ENCODE measurements at places on chromosomes 6 and 20. TPM values are rescaled to one million over a fixed set of nuclear protein-coding genes. Genes with fewer than 3 reads are reported as not detected.

GRCh38 chr6:100763617-100764241 lies 117.4 kb downstream of the ASCC3 start:
- no peak for DNase-seq

DNA sequence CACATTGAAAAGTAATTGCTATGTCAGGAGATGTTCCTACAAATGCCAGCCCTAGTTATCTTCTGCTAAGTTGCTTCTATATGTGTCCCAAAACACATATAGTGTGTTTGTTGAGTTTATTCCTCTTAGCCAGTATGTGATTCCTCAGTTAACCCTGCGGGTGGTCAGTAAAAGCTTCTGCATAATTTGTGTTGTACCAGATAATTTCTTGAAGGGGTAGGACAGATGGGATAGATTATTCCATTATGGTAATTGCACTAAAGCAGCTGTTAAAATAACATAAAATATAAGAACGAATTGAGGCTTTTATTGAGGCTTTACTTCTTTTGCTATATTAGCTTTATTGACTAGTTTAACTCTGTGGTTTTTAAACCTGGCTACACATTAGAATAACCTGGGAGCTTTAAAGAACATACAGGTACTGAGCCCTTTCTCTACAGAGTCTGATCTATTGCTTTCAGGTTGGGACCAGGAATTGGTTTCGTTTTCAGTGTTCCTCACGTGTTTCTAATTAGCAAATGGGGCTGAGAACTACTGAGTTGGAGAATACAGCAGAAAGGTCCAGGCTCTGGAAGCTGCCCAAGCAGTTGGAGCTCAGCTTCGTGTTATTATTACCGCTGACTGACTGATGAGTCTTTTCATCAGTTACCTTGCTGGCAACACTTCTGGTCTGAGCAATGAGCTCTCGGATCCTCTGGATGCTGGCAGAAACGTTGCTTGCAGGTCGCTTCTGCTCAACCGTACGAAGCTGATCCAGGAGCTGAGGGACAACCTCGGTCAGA lies 56.9 kb downstream of the FAM229B start:
- DNase-seq: peak; percentile 19

GRCh38 chr6:6738922-6739716 lies 150.6 kb downstream of the LY86 start:
- no peak for DNase-seq

DNA sequence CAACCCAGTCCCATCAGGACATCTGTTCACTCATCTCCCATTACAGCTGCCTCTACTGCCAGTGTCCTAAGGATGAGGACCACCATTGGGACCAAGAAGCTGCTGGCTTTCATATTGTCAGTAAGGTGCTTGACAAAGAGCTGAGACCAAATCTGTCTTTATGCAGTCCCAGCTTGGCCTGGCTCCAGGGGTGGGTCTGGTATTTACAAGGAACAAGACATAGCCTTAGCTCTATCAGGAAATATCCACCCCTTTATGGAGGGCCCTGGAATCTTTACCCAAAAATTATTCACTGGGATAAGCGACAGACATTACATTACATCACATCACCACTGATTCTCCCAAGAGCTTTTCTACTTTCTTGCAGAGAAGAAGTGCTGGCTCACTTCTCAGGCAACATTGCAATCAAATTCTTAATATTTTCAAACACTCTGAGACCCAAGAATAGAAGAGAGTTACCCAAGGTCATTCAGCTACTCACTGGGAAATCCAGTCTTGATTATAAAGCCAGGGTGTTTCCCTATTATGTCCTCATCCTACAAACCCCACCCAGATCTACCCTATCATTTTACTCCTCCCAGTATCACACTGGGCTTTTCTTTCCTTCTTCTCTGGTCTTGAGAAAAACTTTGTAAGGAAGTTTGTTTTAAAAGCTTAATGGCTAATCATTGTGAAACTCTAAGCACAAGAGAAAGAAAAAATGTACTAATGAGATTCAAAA lies 11.5 kb upstream of the PI3 start:
- DNase-seq: no peak

- DNase-seq: no peak
Measured at GRCh38 chr6:167682125-167682524, 144.6 kb upstream of the AFDN start.

- no peak for DNase-seq
Measured at GRCh38 chr6:1054653-1055014, 257.3 kb upstream of the FOXQ1 start.

DNA sequence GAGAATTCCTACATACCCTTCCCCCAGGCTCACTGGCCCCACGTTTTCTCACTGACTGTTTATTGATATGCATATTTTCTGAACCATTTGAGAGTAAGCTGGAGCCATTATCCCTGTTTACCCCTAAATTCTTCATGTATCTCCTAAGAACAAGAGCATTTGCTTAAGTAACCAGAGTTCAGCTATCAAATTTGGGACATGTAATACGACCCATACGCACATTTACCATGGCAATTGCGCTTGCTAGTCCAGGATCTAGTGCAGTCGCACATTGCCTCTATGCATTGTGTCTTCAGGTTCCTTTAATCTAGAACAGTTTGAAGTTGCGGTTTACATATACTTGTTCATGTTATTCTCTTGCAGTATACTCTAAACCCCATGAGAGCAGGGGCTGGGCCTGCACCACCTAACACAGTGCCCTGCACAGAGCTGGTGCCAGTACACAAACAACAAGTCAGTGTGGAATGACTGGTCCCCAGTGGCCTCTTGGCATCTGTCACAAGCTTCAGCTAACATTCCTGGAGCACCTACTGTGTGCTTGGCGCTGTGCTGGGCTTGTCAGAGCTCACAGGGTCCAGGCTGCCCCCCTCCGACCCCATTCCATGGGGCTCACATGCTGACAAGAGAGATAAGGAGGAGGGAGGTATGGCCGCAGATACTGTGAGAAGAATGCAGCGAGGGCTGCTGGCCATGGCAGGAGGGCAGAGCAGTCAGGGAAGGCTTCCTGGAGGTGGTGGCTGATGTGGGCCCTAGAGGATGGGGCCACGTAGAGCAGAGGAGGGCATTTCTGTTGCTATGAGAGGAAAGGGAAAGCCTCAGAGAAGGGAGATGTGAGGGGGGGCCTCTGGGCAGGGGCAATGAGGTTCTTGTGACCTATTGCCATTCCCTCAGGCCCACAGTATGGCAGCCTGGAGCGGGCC lies 28.1 kb downstream of the SPDEF start:
- DNase-seq: no peak

DNA sequence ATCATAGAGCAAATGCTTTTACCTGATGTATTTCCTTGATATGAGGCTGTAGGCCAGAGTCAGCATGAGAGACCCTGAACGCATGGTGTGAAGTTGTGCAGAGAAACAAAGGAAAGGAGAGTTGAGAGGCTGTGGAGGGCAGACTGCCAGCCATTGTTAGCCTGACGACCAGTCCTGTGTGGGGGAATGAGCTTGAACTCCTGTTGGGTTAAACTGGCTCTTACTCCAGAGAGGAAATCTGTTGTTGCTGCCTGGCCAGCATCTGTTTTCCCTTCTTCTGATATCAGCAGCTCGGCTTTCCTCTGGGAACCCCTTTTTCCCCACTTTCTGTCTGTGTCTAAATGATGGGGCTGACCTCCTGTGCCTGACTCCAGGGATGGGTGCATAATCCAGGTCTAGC lies 158.2 kb upstream of the ZFP64 start:
- peak; percentile 26 for DNase-seq

GRCh38 chr6:818196-818595 lies 125.3 kb upstream of the EXOC2 start:
- no peak for DNase-seq

- no peak for DNase-seq
Measured at GRCh38 chr6:149286905-149287304, 30.6 kb upstream of the TAB2 start.

DNA sequence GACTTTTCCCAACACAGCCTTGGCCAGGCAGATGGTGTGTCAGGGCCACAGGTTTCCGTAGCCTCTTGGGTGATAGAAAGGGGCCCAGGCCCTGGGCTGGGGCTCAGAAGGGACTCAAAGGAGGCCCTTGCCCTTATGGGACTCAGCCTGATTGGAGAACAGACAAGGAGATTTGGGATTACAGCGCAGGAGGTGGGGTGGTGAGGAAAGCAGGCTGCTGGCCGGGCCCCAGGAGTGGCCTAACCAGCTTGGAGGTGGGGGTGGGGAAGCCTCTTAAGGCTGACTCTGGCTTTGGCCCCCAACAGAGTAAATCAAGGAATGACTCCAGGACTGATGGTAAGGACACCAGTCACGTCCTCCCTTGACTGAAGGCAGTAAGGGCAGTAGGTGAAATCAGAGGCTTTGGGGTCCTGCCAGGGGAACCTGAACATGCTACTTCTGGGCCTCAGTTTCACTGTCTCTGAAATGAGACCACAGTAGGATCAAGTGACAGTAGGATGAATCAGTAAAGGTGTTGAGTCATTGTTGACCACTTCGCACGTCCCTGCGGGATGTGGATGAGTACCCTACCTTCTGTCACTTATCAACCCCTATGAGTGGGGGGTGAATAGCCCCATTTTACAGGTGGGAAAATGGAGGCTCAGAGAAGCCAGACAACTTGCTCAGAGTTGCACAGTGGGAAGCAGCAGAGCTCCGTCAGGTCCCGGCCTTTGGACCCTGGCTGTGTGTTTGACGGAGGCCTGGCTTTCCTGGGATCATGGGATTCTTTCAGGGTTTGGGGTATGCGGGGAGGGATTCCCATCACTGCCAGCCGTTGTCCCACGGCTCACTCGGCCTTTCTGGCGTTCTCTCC lies 4.5 kb downstream of the SNAI1 start:
- DNase-seq: no peak

- no peak for DNase-seq
Measured at GRCh38 chr6:98041921-98042320, 758.9 kb upstream of the MMS22L start.

DNA sequence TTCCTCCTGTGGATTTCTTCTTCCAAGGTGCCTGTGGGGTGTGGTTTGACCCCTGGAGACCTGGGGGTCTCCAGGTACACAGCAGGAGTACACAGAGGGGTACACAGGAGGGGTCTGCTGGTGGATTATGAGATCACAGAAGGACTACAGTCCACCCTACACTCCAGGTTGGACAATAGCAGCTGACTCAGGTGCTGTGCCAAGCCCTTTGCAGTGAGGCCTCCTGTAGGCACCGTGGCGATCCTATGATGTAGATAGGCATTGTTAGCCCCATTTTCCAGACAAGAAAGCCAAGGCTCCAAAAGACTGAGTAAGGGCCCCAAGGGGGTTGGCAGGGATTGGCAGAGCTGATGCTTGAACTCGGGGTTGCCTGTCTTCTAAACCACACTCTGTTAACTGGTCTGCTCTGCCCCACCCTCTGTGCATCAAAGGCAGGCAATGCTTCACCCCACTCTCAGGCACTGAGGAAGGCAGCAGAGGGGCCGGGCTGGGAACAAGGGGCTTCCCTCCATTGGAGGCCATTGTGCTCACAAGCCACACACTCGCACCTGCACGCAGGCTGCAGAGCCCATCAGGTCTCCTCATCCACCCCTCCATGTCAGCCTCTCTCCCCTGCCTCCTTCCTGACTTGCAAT lies 77.5 kb upstream of the SIRPA start:
- no peak for DNase-seq

DNA sequence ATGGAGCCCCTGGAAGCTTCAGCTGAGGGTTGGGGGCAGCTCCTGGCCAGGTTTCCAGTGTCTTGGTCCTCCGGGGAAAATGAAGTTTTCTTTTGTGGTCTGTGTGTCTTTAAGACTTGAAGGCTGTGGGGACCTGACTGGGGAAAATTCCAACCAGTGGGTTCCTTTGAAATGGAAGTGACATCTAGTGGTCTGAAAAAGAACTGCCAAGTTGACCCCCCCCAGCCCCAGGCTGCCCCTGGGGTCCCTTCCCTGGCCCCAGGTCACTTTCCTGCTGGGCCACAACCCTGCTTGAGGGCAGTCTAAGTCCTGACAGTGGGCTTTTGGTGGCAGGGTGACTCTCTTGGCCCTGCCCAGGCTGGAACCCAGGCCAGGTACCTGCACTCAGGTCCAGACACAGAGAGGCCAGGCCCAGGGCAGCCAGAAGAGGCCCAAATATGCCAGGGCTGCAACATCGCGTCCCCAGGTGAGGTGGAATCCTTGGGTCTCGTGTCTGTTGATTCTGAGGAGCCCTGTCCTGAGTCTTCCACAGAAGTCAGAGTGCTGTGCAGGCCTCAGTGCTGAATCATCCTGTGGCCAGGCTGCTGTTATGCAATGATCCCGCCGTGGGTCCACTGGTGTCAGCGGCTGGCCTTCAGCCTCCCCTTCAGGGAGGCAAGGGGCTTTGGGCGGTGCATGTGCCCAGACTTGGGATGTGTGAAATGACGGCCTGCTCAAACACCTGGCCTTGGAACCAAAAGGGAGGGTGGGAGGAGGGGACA lies 68.4 kb downstream of the VEGFA start:
- DNase-seq: peak; percentile 78

- no peak for DNase-seq
Measured at GRCh38 chr6:148313488-148313887, 29.1 kb upstream of the SASH1 start.

DNA sequence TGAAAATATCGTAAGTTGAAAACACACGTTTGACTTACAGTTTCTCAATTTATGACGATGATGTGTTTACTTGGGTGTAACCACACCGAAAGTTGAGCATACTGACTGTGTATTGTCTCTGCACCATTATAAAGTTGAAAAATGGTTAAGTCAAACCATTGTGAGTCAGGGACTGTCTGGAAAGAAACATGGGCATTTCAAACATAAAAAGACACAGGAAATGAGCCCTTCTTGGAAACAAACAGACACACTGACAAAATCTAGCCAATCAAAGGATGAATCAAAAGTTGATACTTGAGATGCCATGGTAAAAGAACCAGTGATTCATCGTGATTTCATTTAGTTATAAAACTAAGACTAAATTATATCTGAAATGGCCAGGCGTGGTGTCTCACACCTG lies 5.3 kb downstream of the POPDC3 start:
- no peak for DNase-seq

- DNase-seq: no peak
Measured at GRCh38 chr6:160355001-160355400, 6.8 kb downstream of the SLC22A3 start.

DNA sequence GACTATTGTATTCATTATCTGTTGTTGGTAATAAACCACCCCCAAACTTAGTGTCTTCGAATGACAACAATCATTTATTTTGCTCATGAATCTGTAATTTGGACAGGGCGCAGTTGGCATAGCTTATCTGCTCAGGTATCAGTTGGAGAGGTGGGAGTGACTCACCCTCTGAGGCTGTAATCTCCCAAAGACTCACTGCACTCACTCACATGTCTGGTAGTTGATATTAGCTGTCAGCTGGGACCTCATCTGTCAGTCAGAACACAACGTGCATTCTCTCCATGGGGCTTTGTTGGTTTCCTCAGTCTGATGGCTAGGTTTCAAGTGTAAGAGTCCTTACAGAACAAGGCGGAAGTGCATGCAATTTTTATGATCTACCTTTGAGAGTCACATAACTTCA lies 219.0 kb upstream of the PRND start:
- DNase-seq: no peak

The RAET1L gene
- polyA plus RNA-seq: 1.1 TPM

The NEDD9 gene
- 19.6 TPM for polyA plus RNA-seq

The VSX1 gene
- polyA plus RNA-seq: 0.05 TPM

The EYS gene
- not detected for polyA plus RNA-seq

The TRIM40 gene
- polyA plus RNA-seq: not detected

The SPATA2 gene
- polyA plus RNA-seq: 3.9 TPM

The SYTL3 gene
- polyA plus RNA-seq: 3.4 TPM

The NKX2-4 gene
- not detected for polyA plus RNA-seq

The SFTA2 gene
- 44.1 TPM for polyA plus RNA-seq

The EZR gene
- 205 TPM for polyA plus RNA-seq

The SLC52A3 gene
- polyA plus RNA-seq: 2.5 TPM

The GSTA3 gene
- 8.9 TPM for polyA plus RNA-seq

All from stomach (tissue), 19 donors.